ENCODE measurements at places on chromosomes 3 and 15.

- DNase-seq = no peak
Observed at GRCh38 chr3:164375538-164375937, 702.8 kb downstream of the SI start.

DNA sequence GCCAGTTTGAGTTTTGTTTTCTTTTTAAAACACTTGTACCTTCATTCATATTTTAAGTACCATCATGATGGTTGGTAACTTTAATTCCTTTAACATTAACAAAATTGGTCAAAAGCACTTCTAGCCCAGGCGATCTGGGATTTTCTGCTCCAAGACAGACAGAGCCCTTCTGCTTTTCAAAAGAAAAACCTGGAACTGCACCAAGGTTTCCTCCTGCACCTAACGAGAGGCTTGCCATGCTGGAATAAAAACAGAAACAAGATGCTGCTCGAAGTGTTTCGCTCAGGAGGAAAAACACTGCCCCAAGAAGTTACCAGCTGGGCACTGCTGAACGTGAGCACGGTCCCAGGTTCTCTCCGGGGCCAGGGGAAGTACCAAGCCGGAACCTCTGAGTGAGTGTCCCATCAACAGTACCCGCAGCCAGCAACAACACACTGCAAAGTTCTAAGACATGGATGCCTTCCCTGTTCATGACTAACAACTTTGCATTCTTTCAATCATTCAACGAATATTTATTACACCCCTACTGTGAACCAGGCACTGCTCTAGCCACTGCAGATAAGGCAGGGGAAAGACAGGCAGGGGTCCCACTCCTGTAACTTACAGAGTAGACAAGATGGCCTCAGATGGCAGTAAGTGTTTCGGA is 98.8 kb downstream of the XXYLT1 start:
- DNase-seq = peak; percentile 26

GRCh38 chr3:25957026-25957425 is 167.1 kb downstream of the OXSM start:
- no peak for DNase-seq

- DNase-seq = no peak
Observed at GRCh38 chr3:149055575-149055974, 30.8 kb downstream of the HLTF start.

DNA sequence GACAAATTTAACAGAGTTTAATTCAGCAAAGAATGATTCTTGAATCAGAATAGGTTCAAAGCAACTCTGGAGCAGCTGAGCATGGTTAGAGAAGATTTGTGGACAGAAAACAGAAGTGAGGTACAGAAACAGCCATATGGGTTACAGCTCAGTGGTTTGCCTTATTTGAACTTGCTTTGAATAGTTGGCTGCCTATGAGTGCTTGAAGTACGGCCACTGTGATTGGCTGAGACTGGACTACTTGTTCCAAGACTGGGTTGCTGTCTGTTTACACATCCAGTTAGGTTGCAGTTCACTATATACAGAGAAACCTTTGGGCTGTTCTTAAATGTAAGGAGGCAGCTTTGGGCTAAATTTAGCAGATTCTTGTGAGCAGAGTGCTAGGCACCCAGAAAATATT is 79.4 kb upstream of the CADPS start:
- no peak for DNase-seq

DNA sequence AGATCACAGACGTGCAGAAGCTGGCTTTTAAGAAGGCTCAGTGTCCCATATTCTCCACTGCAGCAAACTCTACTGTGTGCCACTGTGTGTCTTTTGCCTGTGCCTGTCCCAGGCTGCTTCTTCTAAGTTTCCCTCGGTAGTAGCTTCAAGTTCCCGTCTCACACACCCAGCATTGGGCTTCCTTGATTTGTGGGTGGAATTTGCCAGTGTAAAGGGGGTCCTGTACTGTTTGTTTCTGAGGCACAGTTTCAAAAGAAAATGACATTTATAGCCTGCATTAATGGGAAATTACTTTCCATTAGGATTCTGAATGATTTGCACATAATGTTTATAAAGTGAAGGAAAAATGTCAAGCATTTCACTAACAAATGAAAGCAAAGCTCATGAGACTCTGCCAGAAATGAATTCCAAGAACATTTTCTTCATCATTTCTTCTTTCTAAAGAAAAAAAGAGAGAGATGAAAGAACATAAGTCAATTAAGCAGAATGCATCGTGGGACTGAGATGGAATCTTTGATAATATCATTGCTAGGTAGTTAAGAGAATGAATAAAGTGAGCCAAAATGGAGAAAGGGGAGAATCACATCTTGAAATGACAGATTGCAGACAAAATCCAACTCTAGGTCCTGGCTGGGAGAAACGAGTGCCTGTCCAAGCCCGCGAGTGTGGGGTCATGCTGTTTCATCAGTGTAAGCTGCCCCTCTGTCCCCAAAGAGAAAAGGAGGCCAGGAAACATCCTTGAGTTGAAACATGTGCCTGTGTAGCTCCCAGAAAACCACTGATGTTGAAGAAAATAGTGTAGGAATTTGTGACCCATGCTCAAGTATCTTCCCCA is 48.6 kb upstream of the ADAMTSL3 start:
- DNase-seq = no peak

DNA sequence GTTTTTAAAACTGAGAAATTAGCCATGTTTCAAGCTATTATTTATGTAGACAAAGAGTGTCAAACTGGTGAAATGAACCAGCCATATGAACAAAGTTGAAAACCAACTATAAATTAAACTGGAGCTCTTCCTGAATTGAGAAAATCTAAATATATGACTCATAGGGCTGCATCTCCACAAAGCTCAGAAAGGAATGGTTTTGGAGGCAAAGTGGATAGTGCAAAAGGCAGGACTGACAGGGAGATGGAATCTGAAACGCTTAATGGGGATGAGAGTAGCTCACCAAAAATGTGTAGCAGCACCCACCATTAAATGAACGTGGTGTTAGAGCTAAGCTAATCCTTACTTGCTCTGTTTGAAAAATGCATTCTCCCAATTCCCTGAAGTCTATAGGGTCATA is 1066.0 kb downstream of the AGBL1 start:
- no peak for DNase-seq

DNA sequence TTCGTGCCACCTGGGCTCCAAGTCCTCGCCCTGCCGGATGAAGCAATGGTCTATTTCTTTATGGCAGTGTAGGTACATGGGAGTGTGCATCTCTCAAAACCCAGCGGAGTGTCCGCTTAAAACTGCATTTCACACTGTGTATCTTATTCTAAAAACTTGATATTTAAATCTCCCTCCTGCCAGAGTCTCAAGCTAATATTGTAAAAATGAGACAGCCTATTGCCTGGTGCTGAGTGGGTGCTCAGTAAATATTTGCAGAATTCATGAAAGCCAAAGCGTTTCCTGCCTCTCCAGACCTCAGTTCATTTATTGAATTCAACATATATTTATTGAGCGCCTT is 330 bp upstream of the TBC1D2B start:
- DNase-seq = no peak

GRCh38 chr15:90883976-90884718 is at the start of gene FES:
FES (plus strand) TSS chr15:90884504; CDS start chr15:90885046, 542 bp downstream.
- DNase-seq = no peak

DNA sequence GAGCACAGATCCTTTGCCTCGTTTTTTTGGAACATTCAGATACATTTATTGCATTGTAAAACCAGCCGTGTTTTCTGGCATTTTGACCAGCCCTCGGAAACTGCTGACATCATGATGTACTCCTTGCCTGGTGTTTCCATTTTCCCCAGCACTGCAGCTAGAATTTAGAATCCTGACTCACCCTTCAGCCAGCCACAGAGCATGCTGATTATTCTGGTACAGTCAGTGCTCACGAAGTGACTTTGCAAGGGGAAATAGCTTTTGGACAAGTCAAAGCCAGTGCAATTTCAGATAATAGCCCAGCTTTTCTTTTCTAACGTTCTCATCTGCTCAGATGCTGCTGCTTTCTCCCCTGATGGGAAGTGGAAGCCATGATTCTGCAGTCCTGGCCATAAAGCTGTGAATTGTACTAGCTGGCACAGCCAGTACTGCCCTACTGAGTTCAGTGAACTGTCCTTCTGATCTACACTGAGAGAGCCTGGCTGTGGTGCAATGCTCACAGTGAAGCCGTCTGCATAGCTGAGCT is 12.1 kb upstream of the CNBP start:
- peak; percentile 75 for DNase-seq

- DNase-seq = no peak
Observed at GRCh38 chr15:76930831-76931396, 635 bp upstream of the RCN2 start.

- DNase-seq = no peak
Observed at GRCh38 chr3:7999384-7999783, 502.2 kb upstream of the LMCD1 start.

- no peak for DNase-seq
Observed at GRCh38 chr15:66839506-66840112, 137.6 kb downstream of the SMAD6 start.

DNA sequence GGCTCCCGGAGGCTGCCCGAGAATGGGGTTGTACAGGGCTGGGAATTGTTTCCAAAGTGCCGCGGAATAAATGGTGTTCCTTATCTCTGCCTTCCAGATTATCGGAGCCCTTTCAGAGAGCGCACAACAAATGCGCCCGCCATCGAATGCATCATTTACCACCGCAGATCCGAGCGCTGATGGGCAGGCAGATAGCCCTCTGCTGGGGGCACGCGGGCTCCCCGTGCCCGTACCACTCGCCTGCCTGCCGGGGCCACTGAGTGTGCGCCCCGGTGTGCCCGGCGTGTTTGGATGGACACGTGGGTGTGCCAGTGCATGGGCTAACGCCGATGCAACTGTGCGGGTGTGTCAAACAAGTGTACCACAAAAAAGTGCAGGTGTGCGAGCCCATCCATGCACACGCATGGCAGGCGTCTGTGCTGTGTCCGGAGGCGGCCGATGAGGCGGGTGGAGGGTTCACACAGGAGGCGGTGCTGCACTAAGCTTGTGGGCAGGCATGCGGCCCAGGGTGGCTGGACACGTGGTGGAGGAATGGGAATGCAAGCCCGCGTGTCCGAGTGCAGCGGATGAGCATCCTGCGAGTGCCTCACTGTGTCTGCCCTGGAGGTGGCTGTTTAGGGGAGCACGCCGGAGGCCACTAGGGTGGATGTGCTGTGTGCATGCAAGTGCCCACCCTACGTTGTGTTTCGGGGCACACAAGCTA is 3.8 kb upstream of the GATA2 start:
- DNase-seq = no peak

DNA sequence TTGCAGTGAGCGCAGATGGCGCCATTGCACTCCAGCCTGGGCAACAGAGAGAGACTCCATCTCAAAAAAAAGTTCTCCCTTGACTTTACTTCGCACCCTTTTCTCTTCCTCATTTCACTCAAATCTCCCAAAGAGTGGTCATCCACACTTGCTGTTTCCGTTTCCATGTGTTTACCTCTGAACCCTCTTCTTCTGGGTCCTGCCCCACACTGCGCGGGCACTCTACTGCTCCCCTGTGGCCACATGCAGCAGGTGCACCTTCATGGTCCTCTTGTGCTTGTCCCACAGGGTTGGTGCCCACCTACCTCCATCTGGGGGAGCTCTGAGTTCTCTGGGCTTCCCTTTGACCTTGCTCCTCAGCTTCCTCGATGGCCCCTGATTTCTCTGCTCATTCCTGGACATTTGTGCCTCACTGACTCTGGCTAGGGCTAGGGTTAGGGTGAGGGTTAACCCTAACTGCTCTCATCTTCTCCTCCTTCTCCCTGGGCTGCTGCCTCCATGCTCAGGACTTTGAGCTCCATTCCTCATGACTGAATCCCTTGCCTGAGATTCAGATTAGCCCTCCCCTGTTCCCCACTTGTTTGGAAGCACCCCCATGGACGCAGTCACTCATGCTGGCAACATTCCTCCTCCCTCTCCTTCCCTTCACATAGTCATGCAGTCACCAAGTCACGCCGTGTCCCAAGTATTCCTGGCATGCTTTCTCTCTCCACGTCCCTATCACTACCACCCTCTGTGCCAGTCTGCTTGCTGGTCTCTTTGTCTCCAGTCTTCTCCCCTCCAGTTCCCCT is 26.6 kb upstream of the KY start:
- no peak for DNase-seq

DNA sequence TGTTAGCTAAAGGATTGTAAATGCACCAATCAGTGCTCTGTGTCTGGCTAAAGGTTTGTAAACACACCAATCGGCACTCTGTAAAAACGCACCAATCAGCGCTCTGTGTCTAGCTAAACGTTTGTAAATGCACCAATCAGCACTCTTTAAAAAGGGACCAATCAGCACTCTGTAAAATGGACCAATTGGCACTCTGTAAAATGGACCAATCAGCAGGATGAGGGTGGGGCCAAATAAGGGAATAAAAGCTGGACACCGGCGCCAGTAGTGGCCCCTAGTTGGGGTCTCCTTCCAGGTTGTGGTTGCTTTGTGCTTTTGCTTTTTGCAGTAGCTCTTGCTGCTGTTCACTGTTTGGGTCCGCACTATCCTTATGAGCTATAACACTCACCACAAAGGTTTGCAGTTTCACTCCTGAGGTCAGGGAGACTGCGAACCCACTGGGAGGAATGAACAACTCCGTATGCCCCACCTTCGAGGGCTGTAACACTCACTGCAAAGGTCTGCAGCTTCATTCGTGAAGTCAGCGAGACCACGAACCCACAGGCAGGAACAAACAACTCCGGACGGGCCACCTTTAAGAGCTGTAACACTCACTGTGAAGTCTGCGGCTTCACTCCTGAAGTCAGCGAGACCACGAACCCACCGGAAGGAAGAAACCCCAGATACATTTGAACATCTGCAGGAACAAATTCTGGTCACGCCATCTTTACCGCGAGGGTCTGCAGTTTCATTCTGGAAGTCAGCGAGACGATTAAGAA is 1.1 kb upstream of the SUCLG2 start:
- no peak for DNase-seq

- DNase-seq = no peak
Observed at GRCh38 chr15:41004490-41004889, 51.2 kb downstream of the CHAC1 start.

DNA sequence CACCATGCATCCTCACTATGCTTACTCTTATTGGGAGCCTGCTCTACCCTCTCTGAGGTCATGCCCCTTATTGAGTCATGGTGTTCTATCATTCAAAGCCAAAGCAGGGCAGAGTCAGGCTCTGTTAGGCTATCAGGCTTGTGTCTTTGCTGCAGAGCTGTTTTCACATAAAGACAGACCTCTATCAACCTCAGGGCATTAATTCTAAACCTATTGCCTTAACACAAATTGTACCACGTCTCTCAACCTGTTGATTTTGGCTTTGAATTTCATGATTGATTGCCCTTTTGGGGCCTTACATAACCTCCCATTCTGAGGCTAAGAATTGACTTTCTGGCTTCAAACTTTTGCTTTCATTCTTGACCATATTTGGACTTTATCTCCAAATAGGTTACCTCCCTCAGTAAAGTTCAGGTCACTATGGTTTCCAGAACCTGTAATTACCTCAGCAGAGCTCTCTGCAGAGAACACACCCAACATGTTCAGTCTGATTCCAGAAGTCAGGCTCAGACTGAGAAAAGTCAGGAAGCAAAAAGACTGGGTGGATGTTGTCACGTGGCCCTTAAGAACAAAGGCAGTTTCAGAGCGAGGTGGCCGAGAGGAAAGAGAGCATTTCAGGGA is 221.4 kb upstream of the NANOGP8 start:
- no peak for DNase-seq

DNA sequence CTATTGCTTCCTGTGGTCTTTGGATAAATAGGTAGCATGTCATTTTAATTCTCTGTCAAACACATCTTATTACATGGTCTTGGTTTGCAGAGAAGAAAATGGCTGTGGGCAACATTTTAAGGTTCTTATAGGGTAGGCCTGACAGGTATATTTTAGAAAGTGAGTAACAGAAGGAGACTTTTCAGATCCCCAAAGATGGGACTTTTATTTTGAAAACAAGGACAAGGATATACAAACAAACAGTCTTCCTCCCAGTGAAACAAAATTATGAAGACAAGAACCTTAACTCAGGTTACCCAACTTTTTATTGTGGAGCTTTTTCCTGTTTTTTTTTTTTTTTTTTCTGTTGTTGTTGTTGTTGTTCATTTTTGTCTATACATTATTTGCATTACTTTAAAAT is 916.2 kb downstream of the NTRK3 start:
- DNase-seq = no peak
